ENCODE measurements at places on chromosomes 12 and 14.

DNA sequence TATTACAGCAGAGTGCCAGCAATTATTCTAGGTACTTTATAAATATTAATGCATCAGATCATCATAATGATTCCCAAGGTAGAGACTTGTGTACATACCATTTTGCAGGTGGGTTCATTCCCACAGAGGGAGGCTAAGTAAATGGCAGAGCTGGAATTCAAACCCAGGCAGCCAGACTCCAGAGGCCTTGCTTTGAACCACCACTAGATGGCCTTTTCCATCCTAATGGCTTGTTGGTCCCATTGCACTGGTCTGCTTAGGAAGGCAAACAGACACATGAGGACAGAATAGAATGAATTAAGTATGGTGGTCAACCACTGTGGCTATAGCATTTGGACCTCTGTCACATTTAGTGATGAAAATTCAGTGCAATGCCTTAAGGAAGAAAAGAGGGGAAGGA lies 158.7 kb downstream of the METTL25 start:
- DNase-seq: no peak

- DNase-seq: no peak
Observed at GRCh38 chr12:64400041-64400440, 4.2 kb upstream of the XPOT start.

GRCh38 chr14:66403183-66403582 lies 83.0 kb upstream of the CCDC196 start:
- DNase-seq: no peak

DNA sequence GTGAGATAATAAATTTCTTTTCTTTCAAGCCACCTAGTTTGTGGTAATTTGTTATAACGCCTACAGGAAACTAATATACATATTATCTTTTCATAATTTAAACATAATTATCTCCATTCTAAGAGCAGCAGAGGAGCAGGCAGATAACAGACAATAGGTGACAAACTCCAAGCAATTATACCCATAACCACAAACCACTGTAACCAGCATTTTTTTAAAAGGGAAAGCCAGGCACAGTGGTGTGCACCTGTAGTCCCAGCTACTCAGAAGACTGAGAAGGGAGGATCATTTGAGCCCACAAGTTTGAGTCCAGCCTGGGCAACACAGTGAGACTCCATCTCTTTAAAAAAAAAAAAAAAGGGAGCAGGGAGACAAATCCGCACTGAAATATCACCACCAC lies 54.9 kb downstream of the ATF7 start:
- no peak for DNase-seq

DNA sequence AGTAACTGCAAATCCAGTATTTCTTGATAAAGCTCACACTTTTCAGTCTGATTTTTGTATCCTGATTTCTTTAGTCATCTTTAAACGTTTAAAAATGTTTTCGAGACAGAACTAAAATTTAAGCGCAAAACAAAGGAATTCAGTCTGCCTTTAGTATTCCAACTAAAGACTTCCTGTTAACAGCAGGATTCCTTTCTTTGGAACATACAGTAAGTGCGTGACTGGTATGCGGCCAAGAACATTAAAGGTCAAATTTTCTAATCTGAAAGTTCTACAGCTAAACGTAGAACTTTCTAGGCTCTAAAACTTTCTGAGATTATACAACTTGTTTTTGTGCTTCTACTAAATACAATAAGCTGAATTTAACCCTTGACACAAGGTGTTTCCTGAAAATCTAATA lies 9.9 kb downstream of the SAV1 start:
- no peak for DNase-seq

DNA sequence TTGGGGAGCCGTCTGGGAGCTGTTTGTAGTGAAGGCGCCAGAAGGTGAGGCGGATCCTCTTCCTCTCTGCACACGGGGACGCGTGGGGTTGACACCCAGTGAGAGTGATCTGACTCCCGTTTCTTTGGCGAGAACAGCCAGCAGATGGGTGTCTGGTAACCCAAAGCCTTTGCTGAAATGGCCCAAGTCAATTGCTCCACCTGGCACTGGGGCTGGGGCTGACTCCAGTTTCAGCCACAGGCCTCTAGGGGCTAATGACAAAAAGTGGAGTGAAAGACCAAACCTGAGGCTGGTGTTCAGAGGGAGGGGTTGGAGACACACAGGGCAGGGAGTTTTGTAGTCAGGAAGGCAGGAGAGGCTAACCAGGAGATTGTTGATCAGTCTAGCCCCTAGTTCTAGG lies 87.0 kb downstream of the FRMD6 start:
- DNase-seq: no peak

DNA sequence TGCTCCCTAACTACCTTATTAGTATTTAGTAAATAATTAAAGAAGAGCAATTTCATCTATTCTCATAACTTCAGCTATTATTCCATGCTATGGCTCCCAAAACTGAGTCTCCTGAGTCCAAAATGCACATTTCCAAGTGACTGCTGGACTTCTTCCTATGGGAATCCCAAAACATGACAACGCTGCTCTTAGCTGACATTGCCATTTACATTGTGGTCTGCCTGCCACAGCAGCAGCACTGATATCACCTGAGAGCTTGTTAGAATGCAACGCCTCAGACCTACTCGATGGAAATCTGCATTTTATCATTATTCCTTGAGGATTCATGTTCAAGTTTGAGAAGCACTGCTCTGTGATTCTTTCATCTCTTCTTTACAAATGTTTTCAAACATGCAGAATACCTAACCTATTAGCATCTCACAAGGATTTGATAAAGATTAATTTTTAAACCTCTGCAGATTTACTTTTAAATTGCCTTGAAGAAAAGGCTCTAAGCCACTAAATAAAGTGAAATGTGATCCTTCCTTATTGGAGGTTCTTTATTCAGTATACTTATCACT lies 77.7 kb downstream of the SEC23A start:
- no peak for DNase-seq

GRCh38 chr14:60089221-60089620 lies 2.5 kb upstream of the PCNX4 start:
- DNase-seq: no peak

- DNase-seq: no peak
Observed at GRCh38 chr12:104485651-104486362, 29.1 kb downstream of the CHST11 start.

- DNase-seq: no peak
Observed at GRCh38 chr12:41325336-41325735, 137.2 kb downstream of the PDZRN4 start.

GRCh38 chr12:105801351-105801750 lies 337.4 kb downstream of the NUAK1 start:
- no peak for DNase-seq

GRCh38 chr14:79179985-79180384 lies 1009.8 kb downstream of the NRXN3 start:
- no peak for DNase-seq

- DNase-seq: no peak
Observed at GRCh38 chr12:28135801-28136439, 54.3 kb upstream of the CCDC91 start.

GRCh38 chr14:35416108-35416750 lies 11.7 kb upstream of the NFKBIA start:
- no peak for DNase-seq

GRCh38 chr14:71289536-71289935 lies 382.3 kb downstream of the PCNX1 start:
- DNase-seq: no peak

GRCh38 chr12:18207266-18207665 lies 54.1 kb upstream of the PIK3C2G start:
- no peak for DNase-seq
